ENCODE measurements at places on chromosomes 4 and X.

GRCh38 chrX:28178206-28178605 lies 197.0 kb upstream of the DCAF8L1 start:
- no peak for DNase-seq

- no peak for DNase-seq
Measured at GRCh38 chrX:114924856-114925255, 92.6 kb downstream of the IL13RA2 start.

DNA sequence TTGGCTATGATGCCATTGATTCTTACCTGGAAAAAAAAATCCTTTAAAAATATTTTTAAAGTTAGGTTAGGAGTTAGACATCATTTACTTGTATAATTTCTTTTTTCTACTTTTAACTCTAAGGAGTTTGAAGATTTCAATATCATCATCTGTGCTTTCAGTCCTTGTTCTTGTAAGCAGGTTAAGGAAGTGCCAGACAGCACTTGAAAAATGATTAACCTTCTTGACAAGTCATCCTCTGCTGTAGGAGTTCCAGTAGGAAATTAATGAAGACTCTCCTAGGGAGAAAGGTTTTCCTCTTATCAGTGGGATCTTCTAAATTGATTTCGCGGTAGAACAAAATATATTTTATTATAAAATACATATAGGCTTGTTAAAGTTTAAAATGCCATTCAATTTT lies 29.1 kb upstream of the ANAPC4 start:
- no peak for DNase-seq

- no peak for DNase-seq
Measured at GRCh38 chrX:106606571-106606970, 5.2 kb upstream of the RADX start.

- DNase-seq = no peak
Measured at GRCh38 chrX:37958525-37959211, 47.7 kb upstream of the SYTL5 start.

DNA sequence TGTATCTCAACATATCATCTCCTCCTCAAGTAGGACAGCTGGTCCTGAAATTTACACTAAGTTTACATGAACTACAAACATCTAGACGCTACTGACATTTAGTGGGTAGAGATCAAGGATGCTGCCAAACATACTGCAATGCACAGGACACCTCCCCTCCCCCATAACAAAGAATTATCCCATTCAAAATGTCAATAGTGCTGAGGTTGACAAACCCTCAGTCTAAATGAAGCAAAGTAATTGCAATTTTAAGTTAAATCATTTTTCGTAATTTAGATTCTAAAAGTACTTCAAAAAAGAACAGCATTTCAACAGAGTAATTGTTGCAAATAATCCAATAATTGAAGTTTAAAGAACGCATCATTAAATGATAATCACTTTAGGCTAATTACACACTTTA lies 1.2 kb downstream of the PRMT9 start:
- DNase-seq = no peak

- no peak for DNase-seq
Measured at GRCh38 chrX:150513544-150513943, 54.9 kb upstream of the MTM1 start.

DNA sequence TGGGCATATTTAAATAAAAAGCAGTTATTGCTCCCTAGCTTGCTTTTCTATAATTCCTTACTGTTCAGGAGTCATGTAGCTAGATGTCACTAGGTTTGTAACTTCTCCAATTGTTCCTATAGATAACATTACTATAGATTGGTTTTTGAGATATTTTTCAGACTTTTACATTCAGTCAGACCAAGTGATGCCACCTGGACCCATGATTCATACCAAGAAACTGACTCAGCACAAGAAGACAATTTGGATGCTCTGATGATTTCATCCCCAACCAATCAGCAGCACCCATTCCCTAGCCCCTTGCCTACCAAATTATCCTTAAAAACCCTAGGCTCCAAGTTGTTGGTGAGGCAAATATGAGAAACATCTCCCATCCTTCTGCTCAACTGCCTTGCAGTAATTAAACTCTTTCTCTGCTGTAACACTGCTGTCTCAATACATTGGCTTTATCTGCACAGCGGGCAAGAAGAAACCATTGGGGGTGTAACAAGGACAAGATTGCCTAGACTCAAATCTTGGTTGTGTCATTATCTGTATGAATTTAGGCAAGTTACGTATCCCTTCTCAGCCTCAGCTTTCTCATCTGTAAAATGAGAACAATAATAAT lies 11.8 kb upstream of the NEIL3 start:
- DNase-seq = peak; percentile 46

- DNase-seq = no peak
Measured at GRCh38 chrX:136850441-136851175, 29.9 kb downstream of the RBMX start.

DNA sequence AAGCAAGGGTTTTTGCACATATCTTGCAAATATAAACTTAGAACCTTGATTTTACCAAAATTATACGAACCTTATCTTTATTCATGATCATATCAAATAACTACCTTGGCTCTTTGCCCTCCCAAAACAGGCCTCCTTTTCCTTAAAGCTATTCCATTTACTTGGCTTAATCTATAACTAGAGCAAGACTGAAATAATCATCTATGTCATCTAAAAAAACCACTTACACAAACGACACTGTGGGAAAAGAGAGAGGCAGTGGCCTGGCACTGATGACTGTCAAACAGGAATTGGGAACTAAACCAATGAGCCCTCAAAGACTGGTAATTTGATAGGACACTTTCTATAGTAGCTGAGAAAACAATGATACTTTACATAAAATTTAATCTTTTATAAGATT lies 11.7 kb upstream of the PTPN13 start:
- DNase-seq = no peak

GRCh38 chr4:146634825-146635224 lies 3.9 kb upstream of the POU4F2 start:
- DNase-seq = no peak

DNA sequence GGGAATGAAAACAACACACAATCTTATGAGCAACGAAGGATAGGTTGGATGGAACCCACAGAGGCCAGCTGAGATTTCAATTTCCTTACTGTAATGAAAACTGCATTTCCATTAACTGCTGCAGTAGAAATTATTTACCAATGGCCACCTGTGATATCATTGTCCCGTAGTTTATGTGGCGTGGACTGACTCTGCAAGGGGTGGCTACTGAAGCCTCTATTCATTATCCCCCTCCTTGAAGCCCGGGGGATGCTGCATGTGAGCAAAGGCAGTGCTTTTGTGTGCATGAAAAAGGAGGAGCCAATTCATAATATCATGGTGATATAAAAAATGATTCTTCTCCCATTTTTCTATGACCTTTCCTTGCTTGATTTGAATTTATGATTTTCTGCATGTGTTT lies 207.8 kb downstream of the PTTG2 start:
- DNase-seq = no peak

- no peak for DNase-seq
Measured at GRCh38 chrX:47749185-47749967, 87.3 kb upstream of the ZNF81 start.

DNA sequence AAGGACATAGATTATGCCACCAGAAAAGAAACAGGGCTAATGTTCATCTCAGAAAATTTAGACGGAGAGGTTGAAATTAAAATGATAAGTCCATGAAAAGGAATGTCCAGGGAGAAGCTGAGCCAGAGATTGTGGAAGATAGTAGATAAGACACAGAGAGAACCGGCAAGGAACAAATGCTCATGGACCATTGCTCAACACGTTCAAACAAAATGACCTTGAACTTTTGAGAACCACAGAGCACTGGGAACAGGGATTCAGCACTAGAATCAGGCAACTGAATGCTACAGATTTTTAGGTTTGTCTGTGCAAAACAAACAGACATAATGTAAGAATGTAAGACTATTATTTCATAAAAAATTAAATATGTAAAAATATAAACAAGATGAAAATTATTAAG lies 206.3 kb downstream of the PDGFC start:
- no peak for DNase-seq
